Stimulated activated CD4-positive, alpha-beta T cell treated with anti-CD3 and anti-CD28 coated beads, TNF-alpha, amount 100 ng/mL, for 24 hours (primary cell): ENCODE measurements at places on chromosomes 4 and X.

GRCh38 chr4:53043055-53043454 is 180.9 kb downstream of the RASL11B start:
- DNase-seq: no peak

GRCh38 chr4:137664046-137664387 is 131.7 kb upstream of the PCDH18 start:
- no peak for DNase-seq

DNA sequence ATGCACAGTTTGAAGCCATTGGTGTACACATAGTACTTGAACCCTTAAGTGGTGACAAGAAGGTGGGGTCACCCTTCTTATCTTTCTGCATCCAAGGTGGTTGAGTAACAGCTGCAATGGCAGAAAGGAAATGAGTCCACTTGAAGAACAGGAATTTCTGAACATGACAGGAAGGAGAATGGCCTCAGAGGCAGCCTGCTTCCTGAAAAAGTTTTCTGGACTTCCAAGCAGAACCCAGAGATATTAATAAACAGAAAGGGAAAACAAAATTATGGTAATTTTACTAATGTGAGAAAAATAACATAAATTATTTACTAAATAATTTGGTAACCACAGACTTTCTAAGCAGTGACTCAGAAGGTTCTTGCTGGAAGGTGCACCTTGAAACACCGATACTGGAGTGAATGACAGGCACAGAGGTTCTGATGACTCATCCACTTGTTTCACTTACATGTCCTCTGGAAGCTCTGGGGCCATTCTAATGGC is 119.9 kb upstream of the HS3ST1 start:
- DNase-seq: no peak

DNA sequence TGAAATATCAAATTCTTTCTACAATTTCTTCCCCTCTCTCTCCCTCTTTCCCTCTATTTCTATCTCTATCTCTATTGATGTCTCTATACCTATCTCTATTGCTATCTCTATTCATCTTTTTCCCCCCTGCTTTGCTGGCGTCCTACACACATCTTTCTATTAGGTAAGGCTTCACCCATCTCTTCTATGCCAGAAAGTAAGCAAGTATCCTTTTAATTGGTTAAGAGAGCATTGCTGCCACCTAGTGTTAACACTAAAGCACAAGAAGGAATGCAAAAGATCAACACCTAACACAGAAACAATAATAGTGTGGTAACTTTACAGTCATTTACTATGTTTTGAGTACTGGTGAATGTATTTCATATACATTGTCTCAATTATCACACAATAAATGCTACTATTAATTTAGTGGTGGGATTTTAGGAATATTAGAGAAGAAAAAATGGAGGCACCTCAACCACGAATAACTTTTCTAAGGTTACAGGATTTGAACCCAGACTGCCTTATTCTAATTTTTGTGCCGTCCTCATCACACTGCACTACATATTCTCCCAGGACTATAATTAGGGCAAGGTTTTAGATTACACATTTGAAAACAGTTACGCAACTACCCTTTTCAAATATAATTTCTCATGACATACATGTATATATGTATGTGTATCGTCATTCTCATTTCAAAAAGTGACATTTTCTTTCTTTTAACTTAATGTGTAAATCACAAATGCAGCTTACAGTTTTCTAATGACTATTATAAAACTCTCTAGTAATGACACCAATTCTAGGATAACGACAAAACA is 3.7 kb upstream of the C4orf36 start:
- DNase-seq: no peak

- DNase-seq: no peak
These were observed 47.5 kb downstream of the CCNI start for GRCh38 chr4:77028246-77028645.

- no peak for DNase-seq
These were observed 281.5 kb downstream of the USP46 start for GRCh38 chr4:52377563-52377962.

GRCh38 chr4:126742885-126743284 is 889.9 kb upstream of the INTU start:
- no peak for DNase-seq
